Uterus (tissue), 4 donors: ENCODE measurements at places on chromosomes 3 and 15.

GRCh38 chr15:52567871-52568600 is 794 bp downstream of the ARPP19 start:
- DNase-seq: no peak

GRCh38 chr3:55060896-55061719 is 133.2 kb upstream of the LRTM1 start:
- no peak for DNase-seq

DNA sequence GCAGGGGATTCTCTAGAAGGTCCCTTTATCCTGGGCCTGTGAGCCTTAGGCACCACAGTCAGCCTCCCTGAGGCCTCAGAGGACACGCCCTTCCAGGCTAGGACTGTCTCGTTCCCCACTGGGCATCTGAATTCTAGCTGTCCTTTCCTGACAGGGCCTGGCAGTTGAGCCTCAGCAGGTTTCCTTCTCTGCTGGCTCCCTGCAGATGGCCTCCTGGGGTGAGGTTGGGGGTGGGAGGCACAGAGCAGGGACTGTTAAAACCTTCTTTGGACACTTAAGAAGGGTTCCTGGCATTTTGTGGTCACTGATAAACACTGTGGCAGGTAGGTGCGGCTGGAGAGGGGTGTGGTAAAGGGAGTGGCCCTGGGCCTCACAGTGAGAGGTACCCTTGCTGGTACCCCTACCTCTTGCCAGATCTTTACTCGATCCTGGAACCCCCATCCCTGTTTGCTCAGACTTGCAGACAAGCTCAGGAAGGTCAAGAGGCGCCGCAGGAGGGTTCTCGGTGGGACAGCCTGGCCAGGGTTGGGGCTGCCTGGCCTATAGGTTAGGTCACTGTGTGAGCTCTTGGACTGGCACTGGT is 8.5 kb downstream of the CLK3 start:
- DNase-seq: no peak

DNA sequence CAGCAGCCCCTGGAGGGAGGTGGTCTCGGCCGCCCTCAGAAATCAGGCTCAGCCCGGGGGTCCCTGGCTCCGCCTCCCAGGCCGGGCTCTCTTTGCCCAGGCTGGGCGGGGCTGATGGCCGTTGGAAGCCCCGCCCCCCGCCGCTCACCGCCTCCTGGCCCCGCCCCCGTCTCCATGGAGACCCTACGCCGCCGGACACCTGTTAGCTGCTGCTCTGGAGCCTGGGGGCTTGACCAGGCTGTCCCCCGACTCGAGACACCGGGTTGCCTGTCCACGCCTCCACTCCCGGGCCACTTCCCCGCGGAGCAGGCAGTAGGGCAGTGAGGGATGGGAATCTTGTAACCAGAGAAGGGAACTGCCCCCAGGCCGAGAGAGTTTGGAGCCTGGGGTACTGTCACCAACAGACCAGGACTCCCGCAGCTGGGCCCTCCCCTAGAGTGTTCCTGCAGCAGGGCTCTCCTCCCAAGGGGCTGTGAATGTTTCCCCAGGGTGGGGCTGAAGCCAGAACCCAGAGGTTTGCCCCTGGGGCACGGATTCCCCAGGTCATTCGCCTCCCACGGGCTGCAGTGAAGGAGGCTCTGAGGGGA is 27.8 kb upstream of the RPL32 start:
- DNase-seq: peak; percentile 34

GRCh38 chr3:143856252-143856970 is 8.1 kb upstream of the SLC9A9 start:
- DNase-seq: no peak

DNA sequence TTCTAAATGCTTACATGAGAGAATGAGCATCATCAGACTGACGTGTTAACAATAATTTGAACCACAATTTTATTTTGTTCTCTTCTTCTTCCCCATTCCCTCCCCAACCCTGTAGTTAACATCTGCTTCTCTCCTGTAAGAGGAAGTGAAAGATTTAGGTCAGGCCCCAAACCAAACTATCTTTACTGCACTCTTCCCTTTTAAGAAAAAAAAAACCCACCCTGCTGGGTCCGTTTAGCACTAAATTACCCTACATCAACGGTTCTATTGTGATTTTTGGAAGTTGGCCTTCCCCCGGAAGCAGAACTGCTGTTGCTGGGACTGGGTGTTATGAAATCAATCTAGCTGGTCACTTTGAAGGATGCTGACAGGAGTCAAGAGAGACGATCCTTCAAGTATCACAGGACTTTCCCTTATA is 49.4 kb downstream of the NFKBIZ start:
- DNase-seq: no peak

DNA sequence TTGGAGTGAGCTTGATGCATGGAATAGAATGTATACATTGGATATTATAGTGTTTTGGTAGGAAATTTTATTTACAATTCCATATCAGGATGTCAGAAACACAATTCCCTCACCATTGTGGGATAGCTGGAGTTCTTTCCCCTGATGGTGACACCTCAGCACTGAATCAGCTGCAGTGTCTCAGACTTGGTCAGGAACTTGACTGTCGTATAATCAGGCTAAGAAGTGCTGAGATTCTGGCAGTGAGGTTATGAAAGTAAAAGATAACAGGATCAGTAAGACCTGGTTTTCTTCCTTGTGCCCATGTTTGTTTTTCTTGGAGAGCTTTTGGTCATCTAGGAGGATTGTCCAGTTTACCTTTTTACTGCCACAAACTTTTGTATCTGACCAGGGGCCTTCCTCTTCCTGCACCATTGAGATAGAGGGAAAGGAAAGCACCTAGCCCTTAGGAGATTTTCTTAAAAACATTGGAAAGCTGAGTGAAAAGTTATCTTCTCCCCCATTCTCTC is 27.3 kb upstream of the ST3GAL6 start:
- DNase-seq: no peak

DNA sequence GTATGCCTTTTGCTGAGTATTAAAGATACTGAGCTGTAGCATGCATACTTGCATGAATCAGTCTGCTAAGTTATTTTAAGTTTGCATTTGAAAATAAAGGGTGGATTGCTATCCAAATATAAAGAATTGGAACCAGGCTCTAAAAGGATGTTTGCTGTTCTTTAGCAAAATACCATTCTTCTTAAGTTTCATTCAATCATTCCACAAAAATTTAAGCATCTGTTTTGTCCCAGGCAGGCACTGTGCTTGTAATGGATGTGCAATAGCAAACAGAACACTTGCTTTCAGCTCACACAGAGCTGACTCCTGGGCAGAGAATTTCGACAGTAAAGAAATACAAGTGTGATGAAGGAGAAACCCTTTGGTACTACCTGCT is 151.1 kb downstream of the PGPEP1L start:
- DNase-seq: no peak

DNA sequence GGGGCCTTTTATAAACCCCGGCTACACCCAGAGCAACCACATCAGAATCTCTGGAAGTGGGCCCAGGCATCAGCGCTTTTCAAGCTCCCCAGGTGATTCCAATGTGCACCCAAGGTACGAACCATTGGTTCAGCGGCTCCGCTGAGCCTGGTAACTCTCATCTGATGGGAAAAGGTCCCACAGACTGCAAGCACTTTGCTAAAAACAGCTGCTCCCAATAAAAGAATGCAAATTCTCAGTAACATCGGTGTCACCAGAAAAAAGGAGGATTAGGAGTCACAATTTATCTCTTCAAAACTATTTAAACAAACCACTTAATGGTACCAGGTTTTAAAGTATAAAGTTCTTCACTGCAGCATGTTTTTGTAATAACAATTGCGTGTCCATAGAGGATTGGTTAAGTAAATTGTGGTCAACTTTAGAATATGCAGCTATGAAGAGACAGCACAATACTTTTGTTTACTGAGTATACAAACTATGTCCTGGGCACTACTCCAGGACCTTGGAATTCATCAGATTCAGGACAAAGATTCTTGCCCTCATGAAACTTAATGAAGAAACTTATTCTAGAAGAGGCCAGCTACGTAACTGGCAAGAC is 660.7 kb upstream of the ADAMTS9 start:
- DNase-seq: no peak

DNA sequence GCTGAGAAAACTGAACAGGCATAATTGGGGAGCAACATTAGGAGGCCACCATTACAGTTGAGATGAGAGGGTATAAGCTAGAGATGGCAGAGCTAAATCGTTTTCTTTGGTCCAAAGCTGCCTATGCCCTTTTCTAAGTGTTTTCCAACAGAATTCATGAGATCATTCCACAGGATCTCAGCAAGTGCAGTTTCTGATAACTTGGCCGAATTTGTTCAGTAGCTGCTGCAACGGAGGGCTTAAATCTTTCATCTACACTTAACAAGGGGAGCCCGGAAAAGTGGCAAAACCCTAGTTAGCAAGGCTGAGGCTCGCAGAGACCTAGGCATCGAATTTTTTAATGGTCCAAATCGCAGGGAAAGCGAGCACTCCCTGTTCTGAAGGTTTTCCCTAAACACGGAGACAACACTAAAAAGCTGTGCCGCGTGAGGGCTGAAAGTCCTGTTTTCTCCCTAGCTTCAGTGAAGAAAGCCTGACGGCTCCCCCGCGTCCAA is 531 bp upstream of the BLOC1S6 start:
- no peak for DNase-seq

DNA sequence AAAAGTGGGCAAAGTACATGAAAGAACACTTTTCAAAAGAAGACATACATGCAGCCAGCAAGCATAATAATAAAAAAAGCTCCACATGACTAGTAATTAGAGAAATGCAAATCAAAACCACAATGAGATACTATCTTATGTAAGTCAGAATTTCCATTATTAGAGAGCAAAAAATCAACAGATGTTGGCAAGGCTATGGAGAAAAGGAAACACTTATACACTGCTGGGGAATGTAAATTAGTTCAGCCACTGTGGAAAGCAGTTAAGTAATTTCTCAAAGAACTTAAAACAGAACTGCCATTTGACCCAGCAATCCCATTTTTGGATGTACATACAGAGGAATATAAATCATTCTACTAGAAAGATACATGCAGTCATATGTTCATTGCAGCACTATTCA is 360.7 kb downstream of the NSUN3 start:
- no peak for DNase-seq

DNA sequence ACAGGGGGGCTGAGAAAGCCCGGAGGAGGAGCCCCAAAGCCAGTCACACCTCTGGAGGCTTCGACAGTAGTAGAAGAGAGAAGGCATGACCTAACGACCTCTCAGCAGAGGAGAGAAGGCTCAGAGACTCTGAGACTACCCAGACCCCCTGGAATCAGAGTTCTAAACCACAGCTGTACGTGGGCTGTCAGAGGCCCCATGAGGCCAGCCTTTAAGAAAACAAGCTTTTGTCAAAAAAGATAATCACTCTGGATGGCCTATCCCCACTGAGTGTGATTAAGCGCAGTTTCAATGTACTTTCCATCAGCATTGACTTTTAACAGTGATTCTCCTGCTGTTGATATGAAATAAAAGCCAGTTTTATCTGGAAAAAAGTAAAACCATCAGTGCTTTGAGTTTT is 330.3 kb downstream of the CLSTN2 start:
- no peak for DNase-seq

DNA sequence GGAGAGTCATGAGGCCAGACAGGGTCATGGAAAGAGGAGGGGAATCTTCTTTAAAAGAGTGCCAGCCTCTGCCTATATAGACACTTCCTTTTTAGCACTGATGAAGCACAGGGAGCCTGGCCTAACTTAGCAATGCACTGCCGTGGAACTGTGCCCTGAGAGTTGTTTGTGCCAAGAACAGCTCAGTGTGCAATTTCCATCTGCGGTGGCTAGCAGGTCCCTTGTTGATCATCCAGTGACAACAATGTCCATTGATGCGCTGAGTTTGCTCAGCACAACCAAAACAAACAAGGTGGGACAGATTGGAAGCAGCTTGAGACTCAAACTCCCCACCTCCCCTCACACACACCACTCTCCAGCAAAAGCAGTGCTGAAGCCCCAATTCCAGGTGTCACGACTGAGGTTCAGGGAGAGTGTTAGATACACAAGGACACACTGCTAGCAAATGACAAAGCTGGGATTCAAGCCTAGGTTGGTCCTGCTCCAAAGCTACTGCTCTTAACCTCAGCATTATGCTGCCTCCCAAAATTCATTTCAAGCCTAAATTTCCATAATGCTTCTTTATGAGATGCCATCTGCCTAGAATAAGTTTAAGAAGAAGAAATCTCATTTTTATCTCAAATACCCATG is 316.6 kb upstream of the UBE2E2 start:
- DNase-seq: no peak

DNA sequence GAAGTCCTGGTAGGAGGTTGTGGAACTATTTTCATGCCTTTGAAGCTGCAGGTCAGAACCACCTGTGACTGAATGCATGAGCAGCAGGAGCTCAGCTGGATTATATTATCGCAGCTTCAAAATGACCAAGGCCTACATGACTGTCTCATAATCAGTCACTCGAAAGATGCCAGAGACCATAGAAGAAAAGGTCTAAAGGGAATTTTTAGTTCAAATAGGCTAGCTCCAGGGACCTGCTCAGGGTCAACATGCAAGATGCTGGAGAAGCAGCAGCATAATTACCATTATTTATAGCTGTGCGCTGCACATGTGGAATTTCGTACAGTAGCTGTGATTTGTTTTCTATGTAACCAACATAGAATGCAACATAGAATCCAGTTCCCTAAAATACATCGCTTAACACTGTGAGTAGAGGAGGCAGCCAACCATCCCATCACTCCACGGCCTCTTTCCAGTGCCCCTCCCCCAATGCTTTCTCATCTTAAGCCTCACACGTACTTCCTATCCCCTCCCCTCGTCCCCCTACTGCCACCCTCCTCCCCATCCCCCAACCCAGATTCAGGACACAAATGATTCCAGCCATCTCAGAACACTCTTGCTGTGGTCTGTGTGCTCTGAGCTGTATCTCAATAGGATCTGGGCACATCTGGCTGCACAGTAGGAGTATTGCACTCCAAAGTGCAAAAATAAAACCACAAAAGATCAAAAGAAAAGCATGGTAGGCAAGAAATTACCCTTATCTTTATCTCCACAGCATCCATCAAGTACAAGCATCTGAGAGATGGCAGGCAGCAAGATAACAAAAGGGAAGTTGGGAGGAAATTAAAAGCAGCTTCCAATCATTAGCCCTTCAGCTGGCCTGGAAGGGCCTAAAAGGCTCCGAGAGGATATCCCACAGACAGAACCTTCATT is 352.8 kb upstream of the SEMA6D start:
- no peak for DNase-seq

DNA sequence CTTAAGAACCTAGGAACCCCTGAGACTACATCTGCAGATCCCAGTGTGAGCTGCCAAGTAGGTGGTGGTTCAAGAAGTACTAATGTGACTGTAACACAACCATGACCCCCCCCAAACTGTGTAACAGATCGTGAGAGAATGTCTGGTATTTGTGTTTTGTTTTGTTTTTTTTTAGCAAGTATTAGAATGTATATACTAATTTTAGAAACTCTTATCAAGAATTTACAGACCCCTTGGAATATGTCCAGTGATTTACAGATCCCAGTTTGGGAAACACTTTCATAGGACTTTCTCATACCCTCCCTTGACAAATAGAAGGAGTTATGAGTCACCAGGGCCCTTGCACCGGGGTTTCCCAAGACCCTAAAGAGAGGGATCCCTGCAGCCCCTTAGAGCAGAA is 79.8 kb downstream of the SEMA5B start:
- DNase-seq: no peak

DNA sequence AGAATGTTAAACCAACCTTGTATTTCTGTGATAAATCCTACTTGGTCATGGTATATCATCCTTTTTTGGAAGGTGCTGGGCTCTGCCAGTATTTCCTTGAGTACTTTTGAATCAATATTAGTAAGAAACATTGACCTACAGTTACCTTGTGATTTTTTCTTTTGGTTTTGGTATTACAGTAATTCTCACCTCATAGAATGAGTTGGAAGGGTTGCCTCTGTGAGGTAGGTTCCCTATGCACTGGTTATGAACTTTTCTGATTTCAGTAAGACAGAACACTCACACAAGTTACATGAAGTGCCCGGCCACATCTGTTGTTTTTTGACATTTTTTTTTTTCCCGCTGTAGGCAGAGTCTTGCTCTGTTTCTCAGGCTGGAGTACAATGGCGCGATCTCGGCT is 20.0 kb downstream of the PCCB start:
- no peak for DNase-seq
